ENCODE measurements at places on chromosomes 3 and 15.

DNA sequence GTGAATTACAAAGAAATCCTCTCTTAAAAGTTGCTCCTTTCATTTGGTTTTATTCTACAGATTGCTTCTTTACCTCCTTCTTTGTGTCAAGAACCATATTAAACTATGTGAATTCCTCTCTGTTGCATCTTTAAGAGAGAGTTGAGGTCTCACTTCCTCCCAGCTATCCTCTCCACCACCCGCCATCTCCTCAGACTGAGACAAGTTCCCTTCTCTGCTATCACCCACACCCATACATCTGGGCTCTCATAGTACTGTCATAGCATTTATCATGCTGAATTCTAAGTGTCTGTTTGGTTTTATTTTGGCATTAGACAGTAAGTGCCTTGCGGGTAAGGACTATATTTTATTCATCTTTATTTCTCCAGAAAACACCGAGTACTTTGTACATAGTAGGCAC is 54.2 kb downstream of the B3GALNT1 start:
- DNase-seq, result no peak

DNA sequence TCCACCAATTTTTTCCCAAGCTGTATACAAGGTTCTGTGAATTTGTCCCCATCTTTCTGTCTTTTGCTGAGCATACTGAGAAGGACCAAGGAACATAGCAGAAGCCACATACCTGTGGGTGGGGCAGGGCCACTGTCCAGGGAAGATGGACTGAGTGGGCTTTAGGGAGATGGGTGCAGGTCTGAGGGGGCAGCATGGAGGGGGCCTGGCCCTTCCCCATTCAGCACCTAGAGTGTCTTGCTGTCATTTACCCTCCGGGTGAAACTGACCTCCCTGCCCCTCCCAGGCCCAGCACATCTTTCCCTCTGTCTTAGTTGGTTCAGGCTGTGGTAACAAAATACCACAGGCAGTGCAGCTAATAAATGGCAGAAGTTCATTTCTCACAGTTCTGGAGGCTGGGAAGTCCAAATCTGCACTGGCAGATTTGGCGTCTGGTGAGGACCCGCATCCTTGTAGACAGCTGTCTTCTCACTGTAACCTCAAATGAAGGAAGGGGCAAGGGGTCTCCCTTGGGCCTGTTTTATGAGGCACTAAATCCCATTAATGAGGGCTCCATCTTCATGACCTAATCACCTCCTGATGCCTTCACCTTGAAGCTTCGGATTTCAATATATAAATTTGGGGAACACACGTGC is 180.0 kb upstream of the SMAD3 start:
- DNase-seq, result no peak

- DNase-seq, result no peak
Measured at GRCh38 chr3:101938262-101938847, 89.0 kb downstream of the NFKBIZ start.

DNA sequence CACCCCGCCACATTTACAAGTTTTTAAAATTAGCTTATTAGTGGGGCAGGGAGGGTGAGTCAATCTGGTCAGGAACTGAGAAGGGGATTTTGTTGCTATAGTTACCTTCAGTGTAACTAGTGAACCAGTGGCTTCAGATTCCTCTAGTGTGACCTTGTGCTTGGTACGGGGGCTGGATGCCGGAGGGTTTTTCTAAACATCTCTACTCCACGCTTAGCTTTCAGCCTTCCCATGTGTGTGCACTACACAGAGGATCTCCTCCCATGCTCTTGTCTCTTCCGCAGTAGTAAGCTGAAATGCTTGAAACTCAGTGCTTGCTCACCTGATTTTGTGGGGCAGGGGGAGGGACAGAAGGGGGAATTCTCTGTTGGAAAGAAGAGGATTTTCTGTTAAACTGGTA is 67.9 kb upstream of the AKAP13 start:
- no peak for DNase-seq

- DNase-seq, result no peak
Measured at GRCh38 chr3:184748219-184749135, 36.6 kb upstream of the MAGEF1 start.

DNA sequence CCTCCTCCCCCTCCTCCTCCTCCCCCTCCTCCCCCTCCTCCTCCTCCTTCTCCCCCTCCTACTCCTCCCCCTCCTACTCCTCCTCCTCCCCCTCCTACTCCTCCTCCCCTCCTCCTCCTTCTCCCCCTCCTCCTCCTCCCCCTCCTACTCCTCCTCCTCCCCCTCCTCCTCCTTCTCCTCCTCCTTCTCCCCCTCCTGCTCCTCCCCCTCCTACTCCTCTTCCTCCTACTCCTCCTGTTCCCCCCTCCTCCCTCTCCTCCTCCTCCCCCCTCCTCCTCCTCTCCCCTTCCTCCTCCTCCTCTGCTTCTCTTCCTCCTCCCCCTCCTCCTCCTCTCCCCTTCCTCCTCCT is 17.1 kb upstream of the EPHB3 start:
- no peak for DNase-seq

- DNase-seq, result no peak
Measured at GRCh38 chr3:138412821-138413551, 21.4 kb upstream of the ESYT3 start.

- no peak for DNase-seq
Measured at GRCh38 chr3:57864853-57865252, 108.7 kb downstream of the SLMAP start.

- DNase-seq, result no peak
Measured at GRCh38 chr15:40844696-40845030, 815 bp downstream of the SPINT1 start.

GRCh38 chr3:183272791-183273190 is 19.7 kb downstream of the B3GNT5 start:
- DNase-seq, result no peak

GRCh38 chr3:4824926-4825325 is 154.3 kb upstream of the BHLHE40 start:
- no peak for DNase-seq

GRCh38 chr3:198046120-198046857 is 86.3 kb downstream of the LMLN start:
- no peak for DNase-seq

DNA sequence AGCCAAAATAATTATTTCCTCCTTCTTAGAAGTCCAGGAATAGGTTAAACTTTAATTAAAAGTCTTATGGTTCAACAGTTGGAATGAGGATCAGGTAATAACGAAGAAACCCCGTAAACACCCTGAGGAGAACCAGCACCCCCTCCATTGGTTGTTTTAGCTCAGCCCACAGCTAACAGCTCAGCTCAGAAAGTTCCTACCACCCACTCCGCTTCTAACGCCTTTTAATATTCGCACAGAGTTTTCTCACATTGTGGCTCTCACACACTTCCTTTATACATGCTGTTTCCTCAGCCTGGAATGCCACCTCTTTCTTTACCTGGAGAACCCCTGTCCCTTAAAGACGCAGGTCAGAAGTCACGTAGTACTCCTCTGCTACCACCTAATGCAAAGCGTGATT is 17.0 kb downstream of the CX3CR1 start:
- no peak for DNase-seq

GRCh38 chr15:42719043-42719442 is 17.9 kb downstream of the CDAN1 start:
- no peak for DNase-seq

- peak; percentile 18 for DNase-seq
Measured at GRCh38 chr3:81823882-81824395, 62.5 kb upstream of the GBE1 start.

DNA sequence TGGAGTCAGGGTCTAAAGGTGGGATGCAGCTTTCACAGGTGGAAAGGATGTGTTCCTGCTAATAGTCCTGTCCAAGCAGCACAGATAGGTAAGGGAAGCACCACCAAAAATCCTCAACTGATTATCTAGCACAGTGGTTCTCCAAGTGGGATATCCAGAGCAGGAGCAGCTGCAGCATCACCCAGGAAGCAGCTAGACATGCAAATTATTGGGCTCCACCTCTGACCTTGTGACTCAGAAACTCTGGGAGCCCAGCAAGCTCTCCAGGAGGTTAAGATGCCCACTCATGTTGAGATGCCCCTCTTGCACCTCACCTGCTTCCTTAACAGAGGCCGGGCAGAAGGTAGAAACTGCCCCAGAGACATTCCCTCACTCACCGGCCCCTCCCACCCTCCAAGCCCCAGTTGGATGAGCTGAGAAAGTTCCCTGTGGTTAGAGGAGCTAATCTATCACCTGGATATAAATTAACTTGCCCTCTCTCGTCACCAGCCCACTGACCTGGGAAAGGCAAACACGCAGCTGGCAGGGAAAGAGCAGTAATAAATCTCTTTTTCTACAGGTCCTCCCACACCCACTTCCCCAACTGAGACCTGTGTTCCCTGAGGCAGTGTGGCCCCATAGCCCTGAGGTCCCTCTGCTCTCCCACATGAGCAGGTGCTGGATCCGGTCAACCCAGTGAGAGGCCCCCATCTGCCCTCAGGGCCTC is 39.3 kb downstream of the ADCY5 start:
- DNase-seq, result no peak

DNA sequence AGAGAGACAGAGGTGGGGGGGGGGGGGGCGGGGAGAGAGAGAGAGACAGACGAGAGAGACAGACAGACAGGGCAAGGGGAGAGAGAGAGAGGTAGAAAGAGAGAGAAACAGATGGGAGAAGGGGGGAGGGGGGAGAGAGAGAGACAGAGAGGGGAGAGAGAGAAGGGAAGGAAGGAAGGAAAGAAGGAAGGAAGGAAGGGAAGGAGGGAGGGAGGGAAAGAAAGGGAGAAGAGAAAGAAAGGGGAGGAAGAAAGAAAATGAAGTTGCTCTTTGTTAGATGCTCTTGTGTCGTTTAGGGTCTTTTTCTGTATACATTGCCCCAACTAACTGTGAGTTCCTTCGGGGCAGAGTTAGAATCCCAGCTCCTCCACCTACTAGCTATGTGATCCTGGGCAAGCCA is 19.0 kb upstream of the EPHB3 start:
- no peak for DNase-seq

GRCh38 chr3:103825586-103825985 is 1390.8 kb downstream of the ZPLD1 start:
- DNase-seq, result no peak

DNA sequence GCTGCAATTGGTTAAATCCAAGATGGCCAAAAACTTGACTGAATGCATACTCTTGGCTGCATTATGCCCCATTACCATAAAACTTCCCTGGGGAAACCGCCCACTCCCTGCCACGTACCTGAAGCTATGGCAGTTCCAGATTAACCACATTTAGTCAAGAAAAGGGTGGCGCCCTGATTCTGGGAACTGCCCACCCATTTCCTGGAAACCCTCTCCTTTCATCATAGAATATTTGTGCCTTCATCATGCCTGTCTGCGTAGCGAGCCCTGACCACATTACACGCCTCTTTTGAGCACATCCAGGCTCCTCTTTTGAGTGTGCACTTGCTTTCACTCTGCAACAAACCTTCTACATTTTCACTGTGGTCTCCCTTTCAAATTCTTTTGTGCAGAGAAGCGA is 5.2 kb downstream of the LINS1 start:
- DNase-seq, result no peak

GRCh38 chr15:80776420-80777045 is 2.6 kb upstream of the CEMIP start:
- peak; percentile 66 for DNase-seq

GRCh38 chr3:64687086-64687780 is 567 bp downstream of the ADAMTS9 start:
- DNase-seq, result no peak

DNA sequence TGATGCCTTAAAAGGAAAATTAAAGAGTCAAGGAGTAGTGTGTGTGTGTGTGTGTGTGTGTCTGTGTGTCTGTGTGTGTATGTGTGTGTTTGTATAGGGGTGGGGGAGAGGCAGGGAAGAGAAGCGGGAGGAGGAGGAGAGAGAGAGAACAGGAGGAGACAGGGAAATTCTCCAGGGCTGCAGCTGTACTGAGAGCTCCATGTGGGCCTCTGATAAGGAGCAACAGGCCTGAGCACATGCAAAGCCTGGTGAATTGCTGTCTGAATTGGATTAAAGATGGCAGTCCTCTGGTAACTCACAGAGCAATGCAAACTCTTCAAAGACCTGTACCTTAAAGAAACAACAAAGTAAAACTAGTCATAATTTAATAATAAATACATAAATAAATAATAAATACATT is 70.6 kb downstream of the SEMA6D start:
- DNase-seq, result no peak

DNA sequence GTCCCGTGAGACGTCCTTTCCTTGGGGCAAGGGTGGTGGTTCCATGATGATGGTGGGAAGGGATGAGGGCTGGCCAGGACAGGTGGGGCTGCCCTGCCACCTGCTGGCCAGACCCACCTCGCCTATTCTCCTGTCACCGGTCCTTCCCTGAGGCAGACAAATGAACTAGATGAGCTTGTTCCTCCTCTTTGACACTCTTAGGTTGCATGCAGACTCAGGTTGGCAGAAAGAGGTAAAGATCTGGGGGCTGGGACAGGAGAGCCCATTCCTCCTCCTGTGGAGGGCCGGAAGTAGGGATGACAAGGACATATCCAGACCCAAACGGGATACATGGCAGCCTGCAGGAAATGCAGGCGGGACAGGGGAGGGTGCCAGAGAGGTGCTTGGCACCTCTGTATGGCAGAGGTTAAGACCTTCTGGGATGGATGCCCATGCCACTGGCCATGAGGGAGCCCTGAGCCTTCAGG is 38.6 kb downstream of the ACSBG1 start:
- DNase-seq, result no peak

- no peak for DNase-seq
Measured at GRCh38 chr3:53215816-53216215, 40.0 kb downstream of the TKT start.

- DNase-seq, result no peak
Measured at GRCh38 chr3:45227071-45227820, 1.2 kb upstream of the TMEM158 start.

- peak; percentile 37 for DNase-seq
Measured at GRCh38 chr15:88120026-88120425, 136.5 kb downstream of the NTRK3 start.

All from NCI-H446 treated with DMSO at 0.1 percent for 48 hours (cell line).